M059J (cell line): ENCODE measurements at places on chromosomes 7 and 10. TPM values are rescaled to one million over a fixed set of nuclear protein-coding genes. Genes with fewer than 3 reads are reported as not detected.

Gene CLEC2L
- not detected in 2 replicates for total RNA-seq

Gene DPP6
- total RNA-seq = not detected in 2 replicates

- peak; percentile 97 for DNase-seq
Observed at GRCh38 chr10:43965033-43965917, 316.6 kb upstream of the ZNF32 start.

Gene HYAL4
- not detected in 2 replicates for total RNA-seq

- no peak for DNase-seq
Observed at GRCh38 chr7:131483586-131483985, 72.8 kb downstream of the PODXL start.

- DNase-seq = peak; percentile 90
Observed at GRCh38 chr10:43962346-43963191, 313.9 kb upstream of the ZNF32 start.

DNA sequence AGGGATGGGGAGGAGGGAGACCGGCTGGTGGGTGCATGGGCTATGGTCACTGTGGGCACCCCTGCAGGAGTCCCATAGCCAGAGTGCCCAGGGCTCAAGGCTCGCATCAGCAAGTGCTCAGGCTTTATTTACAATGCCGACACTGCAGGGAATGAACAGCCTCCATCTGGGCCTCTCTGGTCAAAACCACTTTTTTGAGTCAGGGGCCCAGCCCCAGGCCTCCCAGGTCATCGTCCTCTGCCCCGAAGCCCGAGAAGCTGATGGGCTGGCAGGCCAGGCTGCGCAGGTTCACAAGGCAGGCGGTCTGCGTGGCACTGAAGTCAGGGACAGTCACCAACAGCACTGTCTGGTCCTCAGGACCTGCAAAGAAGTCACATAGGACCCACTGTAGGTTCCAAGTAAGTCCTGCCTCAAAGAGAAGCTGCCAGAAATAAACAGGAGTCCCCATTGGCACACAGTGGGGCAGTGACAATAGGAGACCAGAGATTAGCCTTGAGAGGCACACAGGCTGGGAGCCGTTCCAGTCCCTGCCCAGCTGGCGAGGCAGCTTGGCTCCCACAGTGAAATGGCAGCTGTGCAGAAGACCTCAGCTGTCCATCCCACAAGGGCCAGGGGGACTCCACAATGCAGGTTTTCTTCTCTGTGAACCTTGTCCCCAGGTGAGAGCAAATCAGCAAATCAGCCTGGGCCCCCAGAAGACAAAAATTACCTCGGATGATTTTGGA is 8.6 kb downstream of the POLD2 start:
- DNase-seq = no peak

Gene AGAP3
- 35.1 and 36.7 TPM in 2 replicates for total RNA-seq

- DNase-seq = no peak
Observed at GRCh38 chr7:142248-142941, 50.0 kb upstream of the FAM20C start.

GRCh38 chr7:47552621-47553020 is 29.3 kb downstream of the TNS3 start:
- peak; percentile 80 for DNase-seq

- DNase-seq = peak; percentile 38
Observed at GRCh38 chr7:93245525-93246432, 13.6 kb downstream of the VPS50 start.

DNA sequence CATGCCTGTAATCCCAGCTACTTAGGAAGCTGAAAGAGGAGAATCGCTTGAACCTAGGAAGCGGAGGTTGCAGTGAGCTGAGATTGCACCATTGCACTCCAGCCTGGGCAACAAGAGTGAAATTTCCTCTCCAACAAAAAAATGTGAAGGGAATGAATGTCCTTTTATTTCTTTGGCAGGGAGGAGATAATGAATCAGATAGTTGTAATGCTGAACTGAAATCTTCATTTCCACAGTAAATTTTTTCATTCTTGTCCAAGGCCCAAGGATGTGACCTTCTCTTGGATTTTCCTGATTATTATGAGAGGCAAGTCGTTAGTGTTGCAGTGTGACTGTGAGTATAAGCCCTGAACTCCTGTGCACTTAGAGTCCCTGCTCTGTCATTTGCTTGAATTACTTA is 13.6 kb downstream of the STAMBPL1 start:
- DNase-seq = no peak
